Natural killer cell treated with Interleukin-12 subunit alpha and Interleukin-12 subunit beta and Interleukin-15 and Interleukin-18, amount 100 ng/mL, for 72 hours (primary cell): ENCODE measurements at places on chromosomes 7 and 10. TPM values are rescaled to one million over a fixed set of nuclear protein-coding genes. Genes with fewer than 3 reads are reported as not detected.

GRCh38 chr10:5442065-5442989 is 30.0 kb downstream of the NET1 start:
- peak overlapping the region; percentile 62 for H3K27ac ChIP-seq
- DNase-seq = no peak
- H3K27me3 ChIP-seq = no peaks in the 10 kb centered on the region

DNA sequence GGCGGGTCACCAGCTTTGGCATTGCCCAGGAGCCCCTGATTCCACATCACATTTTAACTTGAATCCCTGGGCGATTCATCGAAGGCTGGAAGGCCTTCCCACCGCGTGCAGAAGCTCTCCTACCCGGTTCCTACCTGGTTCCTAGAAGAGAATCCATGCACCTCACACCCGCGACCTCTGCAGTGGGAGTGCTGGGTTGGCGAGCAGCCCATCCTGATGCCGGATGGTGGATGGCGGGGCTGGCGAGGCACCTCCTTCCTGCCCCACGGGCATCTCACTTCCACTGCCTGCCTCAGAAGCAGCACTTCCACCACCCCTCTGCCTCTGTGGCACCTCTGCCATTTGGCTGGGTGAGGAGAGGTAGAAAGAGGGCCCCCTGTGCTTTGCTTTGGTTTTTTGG is 32.0 kb downstream of the NUB1 start:
- H3K27ac ChIP-seq = no peak overlapping the region
- H3K27me3 ChIP-seq = no peaks in the 10 kb centered on the region
- peaks cover 5% of the 10 kb centered on the region for H3K4me1 ChIP-seq
- no peak overlapping the region for H3K4me3 ChIP-seq
- DNase-seq = peak; percentile 22
- H3K36me3 ChIP-seq = peaks cover 4% of the 10 kb centered on the region

DNA sequence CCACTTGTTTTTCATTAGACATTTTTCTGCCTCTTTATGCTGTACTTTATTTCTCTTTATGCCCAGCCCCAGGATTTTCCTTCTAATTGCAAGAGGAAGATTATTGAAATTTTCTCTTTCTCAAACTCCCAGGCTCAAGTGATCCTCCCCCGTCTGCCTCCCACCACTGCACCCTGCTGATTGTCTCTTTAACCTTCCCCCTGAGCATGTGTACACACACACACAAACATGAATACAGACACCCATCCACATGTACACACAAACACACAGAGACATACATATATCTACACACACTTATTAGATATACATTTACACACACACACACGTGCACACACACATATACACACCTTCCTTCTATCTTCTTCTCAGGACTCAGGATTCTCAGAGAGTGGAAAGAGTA is 37.3 kb upstream of the MAP3K8 start:
- no peak overlapping the region for H3K27ac ChIP-seq
- H3K36me3 ChIP-seq = no peaks in the 10 kb centered on the region
- peaks cover 14% of the 10 kb centered on the region for H3K4me1 ChIP-seq
- peak overlapping the region; percentile 2 for H3K4me3 ChIP-seq

The CALCR gene
- not detected for total RNA-seq

DNA sequence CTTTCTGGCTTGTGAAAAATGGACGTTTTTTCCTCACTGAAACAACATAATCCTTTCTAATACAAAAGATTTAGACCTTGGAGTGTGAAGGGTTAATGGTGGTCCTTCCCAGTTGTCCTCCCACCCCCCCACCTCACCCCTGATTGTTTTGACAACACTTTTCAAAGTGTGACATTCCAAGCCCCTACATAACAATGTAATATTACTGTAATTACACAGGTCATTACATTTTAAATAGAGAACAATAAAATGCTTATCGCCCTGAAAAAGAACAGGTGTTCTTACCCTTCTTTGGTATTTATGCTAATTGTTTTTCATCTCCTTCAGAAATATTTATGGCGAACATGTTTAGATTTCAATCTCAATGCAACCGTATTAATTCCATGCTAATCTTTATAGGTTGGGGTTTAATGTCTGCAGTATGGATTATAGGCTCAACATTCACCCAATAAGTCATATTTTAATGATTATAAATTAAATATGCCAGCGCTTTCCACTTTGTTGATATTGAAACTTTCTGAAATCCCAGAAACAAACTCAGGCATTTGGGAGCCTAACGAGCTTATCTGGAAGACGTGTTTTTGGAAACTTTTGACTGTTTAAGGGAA is 5.0 kb downstream of the TCF7L2 start:
- peaks cover 11% of the 10 kb centered on the region for H3K36me3 ChIP-seq
- no peak for DNase-seq
- H3K4me3 ChIP-seq = peak overlapping the region; percentile 66
- H3K27ac ChIP-seq = no peak overlapping the region
- peaks cover 38% of the 10 kb centered on the region for H3K4me1 ChIP-seq

The GRB10 gene
- total RNA-seq = 2.5 TPM

DNA sequence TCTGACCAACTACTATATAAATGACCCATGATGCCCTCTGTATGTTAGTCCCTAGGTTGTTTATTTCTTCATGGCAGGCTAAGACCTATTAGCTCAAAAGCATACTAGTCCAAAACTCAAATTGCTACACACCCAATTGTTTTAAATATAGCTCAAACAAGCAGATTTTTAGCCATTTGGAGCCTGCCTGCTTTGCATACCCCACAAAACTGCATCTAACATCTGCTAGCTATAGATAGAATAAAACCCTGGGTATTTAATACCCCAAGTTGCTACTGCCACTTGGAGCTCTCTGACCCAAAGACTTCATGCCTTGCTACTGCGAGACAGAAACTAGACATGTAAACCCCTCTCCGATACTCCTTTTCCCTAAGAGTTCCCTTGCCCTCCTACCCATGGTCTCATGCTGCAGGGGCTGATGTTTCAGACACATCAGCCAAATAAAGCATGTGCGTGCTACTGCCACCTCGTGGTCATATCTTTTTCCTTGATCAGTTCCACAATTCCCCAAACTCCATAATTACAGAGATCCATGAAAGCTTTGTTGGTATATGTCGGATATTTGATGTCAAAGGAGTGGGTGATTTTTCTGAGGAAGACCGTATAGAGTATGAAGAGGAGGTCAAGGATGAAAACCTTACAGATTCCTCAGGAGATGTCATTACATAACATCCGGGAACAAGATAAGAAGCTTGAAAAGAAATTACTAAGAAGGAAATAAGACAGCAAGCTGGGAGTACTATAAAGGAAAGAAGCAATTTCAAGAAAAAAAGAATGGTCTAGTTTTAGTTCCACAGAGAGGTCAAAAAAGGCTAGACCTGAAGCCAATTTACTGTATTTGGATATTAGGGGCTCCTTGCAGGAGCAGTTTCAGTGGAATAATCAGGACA is 386.6 kb downstream of the SH2D4B start:
- H3K4me3 ChIP-seq = no peak overlapping the region
- no peaks in the 10 kb centered on the region for H3K36me3 ChIP-seq
- no peak overlapping the region for H3K27ac ChIP-seq

The POR gene
- total RNA-seq = 112 TPM

- H3K27me3 ChIP-seq = no peaks in the 10 kb centered on the region
- no peaks in the 10 kb centered on the region for H3K4me1 ChIP-seq
Measured at GRCh38 chr10:133130602-133131001, 29.4 kb upstream of the KNDC1 start.

The FXYD4 gene
- total RNA-seq = not detected

GRCh38 chr10:35092851-35093250 is 2.7 kb upstream of the CUL2 start:
- H3K4me3 ChIP-seq = no peak overlapping the region
- peaks cover 1% of the 10 kb centered on the region for H3K36me3 ChIP-seq
- H3K27ac ChIP-seq = no peak overlapping the region
- DNase-seq = no peak
- peaks cover 30% of the 10 kb centered on the region for H3K4me1 ChIP-seq

- H3K27ac ChIP-seq = peak overlapping the region; percentile 53
- DNase-seq = no peak
- H3K27me3 ChIP-seq = peaks cover under 1% of the 10 kb centered on the region
- H3K4me1 ChIP-seq = peaks cover 10% of the 10 kb centered on the region
- no peaks in the 10 kb centered on the region for H3K36me3 ChIP-seq
Measured at GRCh38 chr7:25179325-25179724, 49.0 kb downstream of the NPVF start.

- peak overlapping the region; percentile 81 for H3K27ac ChIP-seq
- H3K4me3 ChIP-seq = no peak overlapping the region
- no peak for DNase-seq
- H3K4me1 ChIP-seq = peaks cover 69% of the 10 kb centered on the region
- H3K36me3 ChIP-seq = peaks cover 10% of the 10 kb centered on the region
Measured at GRCh38 chr10:14581553-14582321, 193.0 kb downstream of the FAM107B start.

DNA sequence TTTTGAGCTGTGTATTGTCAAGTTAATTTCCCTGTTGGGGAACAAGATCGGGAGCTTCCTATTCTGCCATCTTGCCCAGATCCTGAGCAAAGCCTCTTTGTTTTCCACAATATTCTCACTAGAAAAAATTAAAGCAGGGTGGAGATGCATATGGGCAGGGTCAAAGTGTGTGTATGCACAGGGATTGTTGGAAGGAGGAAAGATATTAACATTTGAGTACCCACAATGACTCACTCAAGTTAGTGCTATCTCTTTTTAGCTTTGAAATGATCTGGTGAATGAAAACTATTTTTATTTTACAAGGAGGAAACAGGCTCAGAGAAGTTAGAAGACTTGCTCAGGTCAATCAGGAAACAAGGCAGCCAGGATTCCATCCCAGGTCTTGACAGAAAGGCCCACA is 6.7 kb upstream of the BTBD16 start:
- H3K27me3 ChIP-seq = peaks cover 48% of the 10 kb centered on the region
- H3K4me3 ChIP-seq = no peak overlapping the region
- peaks cover 7% of the 10 kb centered on the region for H3K36me3 ChIP-seq

- H3K36me3 ChIP-seq = no peaks in the 10 kb centered on the region
- no peaks in the 10 kb centered on the region for H3K4me1 ChIP-seq
- DNase-seq = peak; percentile 23
- H3K4me3 ChIP-seq = no peak overlapping the region
- H3K27ac ChIP-seq = no peak overlapping the region
Measured at GRCh38 chr7:5831196-5831595, 49.4 kb upstream of the OCM start.

- DNase-seq = no peak
- no peak overlapping the region for H3K27ac ChIP-seq
- H3K4me3 ChIP-seq = no peak overlapping the region
- H3K4me1 ChIP-seq = no peaks in the 10 kb centered on the region
Measured at GRCh38 chr10:121374121-121374520, 224.1 kb downstream of the FGFR2 start.

DNA sequence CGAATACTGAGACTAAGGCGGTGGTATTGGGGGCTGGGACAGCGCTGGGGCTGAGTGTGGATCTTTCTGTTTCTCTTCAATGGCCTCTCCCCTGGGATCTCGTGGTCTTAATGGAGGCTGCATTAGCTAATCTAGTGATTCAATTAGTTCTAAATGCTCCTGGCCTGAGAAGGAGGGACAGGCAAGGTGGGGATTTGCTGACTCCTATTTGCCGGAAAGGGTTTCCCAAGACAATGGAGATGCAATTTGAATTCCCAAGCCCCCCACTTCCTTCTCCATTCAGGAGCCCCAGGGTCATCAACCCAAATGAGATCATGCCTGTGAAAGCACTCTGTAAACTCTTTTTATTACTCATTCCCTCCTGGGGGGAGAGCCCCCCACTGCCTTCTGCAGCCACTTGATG is 111.7 kb upstream of the PLXNA4 start:
- H3K27me3 ChIP-seq = peaks cover 2% of the 10 kb centered on the region
- DNase-seq = no peak

DNA sequence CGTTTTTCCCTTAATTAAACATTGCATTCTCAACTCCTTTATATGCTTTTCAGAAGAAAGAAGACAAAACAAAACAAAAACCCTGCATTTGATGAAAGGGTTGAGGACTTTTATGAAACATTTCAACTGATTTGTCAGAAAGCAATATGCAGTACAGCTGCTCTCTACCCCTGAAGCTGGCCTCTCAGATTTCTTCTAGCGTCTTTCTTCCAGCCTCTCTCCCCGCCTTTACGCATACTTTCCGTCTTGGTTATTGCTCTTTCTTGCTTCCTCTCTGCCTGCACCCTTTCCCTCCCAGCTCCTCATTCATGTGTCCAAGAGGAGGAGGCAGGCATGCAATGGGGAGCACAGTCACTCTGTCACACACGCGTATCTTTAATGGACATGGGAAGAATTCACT is 91.0 kb upstream of the COL1A2 start:
- no peak for DNase-seq
- no peaks in the 10 kb centered on the region for H3K36me3 ChIP-seq
- H3K27ac ChIP-seq = no peak overlapping the region

The IGFBP3 gene
- 1.7 TPM for total RNA-seq

The GPR26 gene
- total RNA-seq = not detected

GRCh38 chr10:62336404-62336803 is 37.8 kb upstream of the ZNF365 start:
- H3K4me1 ChIP-seq = peaks cover 22% of the 10 kb centered on the region
- peaks cover 17% of the 10 kb centered on the region for H3K27me3 ChIP-seq
- DNase-seq = no peak
- H3K27ac ChIP-seq = no peak overlapping the region
- no peak overlapping the region for H3K4me3 ChIP-seq

DNA sequence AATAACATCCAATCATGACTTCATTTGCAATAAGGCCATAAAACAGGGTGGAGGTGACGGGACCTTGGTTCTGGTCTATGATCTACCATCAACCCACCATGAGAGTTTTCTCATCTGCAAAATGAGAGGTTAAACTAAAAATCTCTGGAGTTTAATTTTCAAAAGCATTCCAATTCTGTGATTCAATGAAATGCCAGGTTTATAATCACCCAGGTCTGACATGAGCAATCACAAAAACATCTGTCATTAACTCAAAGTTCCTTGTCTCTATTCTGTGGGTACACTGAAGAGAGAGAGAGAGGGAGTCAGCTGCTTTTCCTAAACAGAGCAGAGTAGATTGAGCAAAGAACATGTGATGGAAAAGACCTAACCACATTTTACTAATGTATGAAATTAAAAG is 75.4 kb downstream of the NUDCD3 start:
- peaks cover 22% of the 10 kb centered on the region for H3K4me1 ChIP-seq
- H3K4me3 ChIP-seq = no peak overlapping the region
- H3K27ac ChIP-seq = no peak overlapping the region
- no peak for DNase-seq
- peaks cover 13% of the 10 kb centered on the region for H3K36me3 ChIP-seq
- H3K27me3 ChIP-seq = no peaks in the 10 kb centered on the region

- H3K4me3 ChIP-seq = no peak overlapping the region
- H3K27ac ChIP-seq = no peak overlapping the region
- H3K27me3 ChIP-seq = peaks cover 51% of the 10 kb centered on the region
- peaks cover 9% of the 10 kb centered on the region for H3K36me3 ChIP-seq
- no peak for DNase-seq
Measured at GRCh38 chr7:94042381-94042780, 38.2 kb upstream of the BET1 start.

DNA sequence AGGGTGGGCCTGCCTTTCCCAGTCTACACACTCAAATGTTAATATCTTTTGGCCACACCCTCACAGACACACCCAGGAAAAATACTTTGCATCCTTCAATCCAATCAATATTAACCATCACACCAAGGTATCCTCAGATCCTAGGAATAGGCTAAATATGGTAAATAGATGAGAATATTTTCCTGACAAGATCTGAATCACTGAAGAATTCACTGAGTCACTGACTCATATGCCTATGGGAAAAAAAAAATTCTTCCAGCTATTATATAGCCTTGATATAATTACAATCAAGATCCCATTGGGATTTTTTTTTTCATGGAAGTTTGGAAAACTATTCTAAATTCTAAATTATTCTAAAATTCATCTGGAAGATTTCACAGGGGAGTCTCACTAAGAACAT is 65.8 kb downstream of the INHBA start:
- no peak for DNase-seq
- no peaks in the 10 kb centered on the region for H3K36me3 ChIP-seq
- peaks cover 7% of the 10 kb centered on the region for H3K4me1 ChIP-seq
- H3K27me3 ChIP-seq = no peaks in the 10 kb centered on the region
- no peak overlapping the region for H3K4me3 ChIP-seq
